ENCODE measurements at places on chromosomes 5 and 9.
A peak's percentile ranks its signal among the peaks of the same experiment; 100 is the strongest.

GRCh38 chr9:77015327-77016048 lies 4.0 kb upstream of the FOXB2 start:
- peak; percentile 91 for DNase-seq

DNA sequence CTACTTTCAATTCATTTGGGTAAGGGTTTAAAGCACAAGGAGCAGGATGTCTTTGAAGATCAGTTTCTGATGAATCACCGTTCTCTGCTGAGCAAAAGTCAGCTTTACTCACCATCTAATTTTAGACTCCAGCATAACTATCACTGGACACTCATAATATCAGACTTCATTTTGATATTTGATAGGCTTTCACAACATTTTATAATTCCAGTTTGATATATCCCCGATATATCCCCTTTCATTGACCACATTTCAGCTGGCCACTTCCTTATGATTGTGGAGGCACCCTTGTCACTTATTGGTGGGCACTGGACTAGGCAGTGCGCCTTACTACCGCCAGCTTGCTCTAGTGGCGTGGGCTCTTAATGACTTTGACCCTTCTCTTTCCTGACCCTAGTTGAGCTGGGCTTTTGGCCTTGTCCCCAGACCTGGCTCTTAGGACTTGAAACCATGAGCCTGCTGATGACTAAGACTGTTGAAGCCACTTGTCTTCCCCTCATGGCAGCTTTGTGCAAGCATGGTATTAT lies 46.8 kb downstream of the CYSTM1 start:
- DNase-seq, result no peak

- no peak for DNase-seq
Measured at GRCh38 chr9:136096505-136097001, 1.5 kb upstream of the NACC2 start.

- no peak for DNase-seq
Measured at GRCh38 chr9:2341956-2342355, 279.6 kb upstream of the VLDLR start.

DNA sequence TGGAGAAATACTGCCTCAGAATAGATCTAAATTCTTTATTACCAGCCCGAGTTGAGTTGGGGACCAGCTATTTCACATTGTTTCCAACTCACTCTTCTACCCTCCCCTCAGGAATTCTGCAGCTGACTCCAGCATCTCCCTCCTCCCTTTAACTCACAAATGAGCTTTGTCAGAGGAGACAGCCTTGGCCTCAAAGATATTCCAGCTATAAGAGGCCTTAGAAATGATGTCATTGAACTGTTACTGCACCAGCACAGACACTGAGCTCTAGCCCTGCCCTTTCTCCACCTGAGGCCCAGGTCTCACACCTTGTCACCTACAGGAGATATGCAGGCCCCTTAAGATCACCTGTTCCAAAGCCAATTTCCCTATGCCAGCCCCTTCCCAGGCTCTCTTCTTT lies 78.4 kb upstream of the ATP10B start:
- DNase-seq, result no peak

GRCh38 chr5:91712718-91713117 lies 329.6 kb upstream of the ARRDC3 start:
- DNase-seq, result no peak

DNA sequence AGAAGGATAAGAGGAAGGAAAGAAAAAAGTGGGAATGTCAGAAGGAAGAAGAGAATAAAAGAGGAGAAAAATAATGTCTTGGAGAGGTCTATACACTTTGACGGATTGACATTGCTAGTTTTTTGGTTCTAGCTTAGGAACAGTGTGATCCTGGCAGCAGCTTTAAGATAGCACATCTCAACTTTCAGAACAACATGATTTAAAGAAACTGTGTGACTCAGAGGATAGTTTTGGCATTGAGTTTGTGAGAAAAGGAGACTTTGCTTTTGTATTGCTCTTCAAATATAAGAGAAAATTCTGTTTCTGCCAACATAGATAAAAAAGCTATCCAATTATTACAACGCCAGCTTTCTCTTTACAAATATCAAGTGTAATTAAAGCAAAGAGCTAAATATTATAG lies 260.7 kb upstream of the ARRDC3 start:
- DNase-seq, result no peak

- DNase-seq, result no peak
Measured at GRCh38 chr9:122193651-122194050, 33.9 kb downstream of the MORN5 start.

GRCh38 chr5:67528953-67529352 lies 332.4 kb upstream of the CD180 start:
- DNase-seq, result no peak

All from NCI-H2081 (cell line).